LoVo (cell line): ENCODE measurements at places on chromosomes 5 and 9.

DNA sequence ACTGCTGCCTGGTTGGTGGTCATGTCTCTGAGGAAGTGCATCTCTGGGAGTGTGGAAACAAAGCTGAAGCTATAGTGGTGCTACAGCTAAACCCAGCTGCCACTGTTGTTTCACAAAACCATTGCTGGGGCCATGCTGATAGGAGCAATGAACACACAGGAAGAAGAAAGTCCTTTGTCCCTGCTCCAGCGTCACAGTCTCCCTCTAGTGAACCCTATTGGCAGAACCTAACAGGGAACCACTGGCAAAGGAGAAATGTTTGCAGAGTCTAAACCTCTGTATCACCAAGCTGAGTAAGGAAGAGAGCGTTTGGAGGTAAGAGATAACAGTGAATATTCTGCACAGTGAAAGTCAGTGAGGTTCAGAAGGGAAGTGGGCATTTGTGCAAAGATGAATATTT lies 244.0 kb downstream of the YTHDC2 start:
- DNase-seq = no peak

DNA sequence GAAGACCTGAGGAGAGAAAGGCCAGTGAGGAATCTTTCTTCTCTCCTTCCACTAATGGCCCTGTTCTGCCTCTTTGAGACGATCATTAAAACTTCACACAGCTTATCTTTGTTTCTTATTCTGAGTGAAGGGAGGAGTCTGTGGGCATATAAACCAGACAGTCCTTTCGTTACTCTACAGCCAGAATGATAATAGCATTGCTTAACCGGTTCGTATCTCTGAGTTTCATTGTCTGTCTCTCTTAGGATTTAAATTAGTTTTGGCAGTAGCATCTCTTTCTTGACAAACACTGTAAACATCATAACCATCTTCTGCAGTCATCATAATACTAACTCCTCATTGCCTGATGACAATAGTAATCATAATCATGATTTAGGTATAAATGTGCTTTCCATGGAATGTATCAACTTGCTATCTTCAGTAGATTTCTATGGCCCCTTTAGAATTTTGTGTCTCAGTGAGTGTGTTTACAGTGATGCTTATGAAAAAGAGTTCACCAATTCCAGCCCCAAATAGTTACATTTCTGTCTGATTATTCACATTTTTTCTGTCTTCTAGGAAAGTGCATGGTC lies 618.8 kb upstream of the KLF4 start:
- no peak for DNase-seq

- no peak for DNase-seq
Observed at GRCh38 chr9:22050924-22051323, 41.8 kb upstream of the CDKN2B start.

DNA sequence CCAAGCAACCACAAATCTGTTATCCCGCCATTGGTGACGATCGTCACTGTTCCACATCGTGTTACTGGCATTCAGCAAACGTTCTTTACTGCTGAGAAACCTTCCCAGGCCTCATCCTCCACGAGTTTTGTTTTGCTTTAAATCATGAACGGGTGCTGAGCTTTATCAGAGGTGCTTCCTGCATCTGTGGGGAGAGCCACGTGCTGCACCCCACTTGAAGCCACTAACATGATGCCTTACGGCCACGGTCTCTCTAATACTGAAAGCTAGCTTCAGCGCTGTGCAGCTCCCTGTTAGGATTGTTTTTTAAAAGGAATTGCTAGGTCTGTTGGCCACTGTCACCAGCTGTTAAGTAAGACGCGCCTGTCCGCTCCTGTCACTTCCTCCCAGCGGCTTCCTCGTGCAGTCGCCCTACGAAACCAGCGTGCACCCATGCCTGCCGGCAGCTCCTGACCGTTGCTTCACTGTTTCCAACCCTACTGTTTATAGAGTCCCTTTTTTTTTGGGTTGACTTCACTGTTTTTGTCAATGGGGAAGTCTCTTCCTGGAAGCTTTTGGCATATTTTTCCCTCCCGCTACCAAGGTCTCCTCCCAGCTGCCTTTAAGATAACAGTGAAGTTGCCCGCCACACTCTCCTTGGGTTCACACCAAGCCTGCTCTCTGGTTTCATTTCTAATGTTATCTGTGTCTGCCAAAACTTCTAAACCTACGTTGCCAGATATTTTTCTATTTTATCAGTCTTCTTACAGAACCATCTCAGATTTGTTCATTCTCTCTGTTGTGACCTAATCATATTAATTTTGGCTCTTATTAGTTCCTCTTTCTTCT lies 20.3 kb downstream of the LPCAT1 start:
- DNase-seq = no peak

DNA sequence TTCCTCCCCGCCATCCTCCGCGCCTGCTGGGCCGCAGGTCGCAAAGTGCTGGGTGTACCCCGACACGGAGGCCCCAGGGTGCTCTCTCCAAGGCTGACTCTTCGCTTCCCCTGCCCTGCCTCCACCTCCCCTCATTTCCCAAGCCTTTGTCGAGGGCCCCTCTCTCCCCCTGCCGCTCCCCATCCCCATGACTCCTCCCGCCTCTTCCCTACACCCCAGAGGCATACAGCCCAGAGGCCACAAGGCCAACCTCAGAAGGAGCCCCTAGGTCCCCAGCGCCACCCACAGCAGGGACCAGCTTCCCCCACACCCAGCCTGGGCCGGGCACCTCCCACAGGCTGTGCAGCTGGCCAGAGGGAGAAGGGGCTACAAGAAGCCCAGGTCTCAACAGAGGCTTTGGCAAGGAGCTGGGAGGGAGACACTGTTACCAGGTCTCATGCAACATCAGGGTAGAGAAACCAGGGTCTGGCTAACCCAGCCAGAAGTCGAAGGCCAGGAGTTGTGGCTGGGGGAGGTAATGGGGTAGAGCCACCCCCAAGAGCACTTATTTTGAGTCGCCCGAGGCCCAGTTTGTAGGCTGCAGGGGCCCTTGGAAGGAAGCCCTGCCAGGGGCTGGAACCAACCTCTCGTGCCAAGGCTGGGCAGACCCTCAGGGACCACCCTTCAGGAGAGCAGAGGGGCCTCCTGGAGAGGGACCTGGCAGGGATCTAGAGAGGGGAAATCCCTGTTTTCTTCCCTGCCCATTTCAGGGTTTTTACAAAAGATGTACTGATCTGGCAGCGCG lies 24.5 kb upstream of the SARDH start:
- DNase-seq = no peak

GRCh38 chr9:121598965-121599871 lies 52.2 kb upstream of the DAB2IP start:
- peak; percentile 67 for DNase-seq

DNA sequence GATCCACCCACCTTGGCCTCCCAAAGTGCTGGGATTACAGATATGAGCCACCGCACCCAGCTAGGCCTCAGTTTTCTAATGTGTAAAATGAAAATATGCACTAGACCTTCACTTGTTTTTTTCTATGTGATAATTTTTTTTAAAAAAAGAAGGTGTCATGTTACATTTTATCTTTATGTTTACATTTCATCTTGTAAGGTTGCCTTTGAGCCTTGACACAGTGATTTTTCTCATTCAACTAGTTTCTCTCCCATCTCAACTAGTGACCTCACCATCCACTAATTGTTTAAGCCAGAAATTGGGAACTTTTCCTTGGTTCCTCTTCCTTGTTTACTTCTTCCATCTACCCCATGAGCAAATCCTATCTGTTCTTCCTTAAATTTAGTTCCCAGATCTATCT lies 21.5 kb downstream of the TMC1 start:
- DNase-seq = no peak

- DNase-seq = no peak
Observed at GRCh38 chr5:125054146-125054545, 307.7 kb upstream of the ZNF608 start.

GRCh38 chr5:4373051-4373820 lies 766.9 kb upstream of the ADAMTS16 start:
- DNase-seq = no peak

GRCh38 chr5:173594061-173594460 lies 22.4 kb downstream of the BOD1 start:
- no peak for DNase-seq

DNA sequence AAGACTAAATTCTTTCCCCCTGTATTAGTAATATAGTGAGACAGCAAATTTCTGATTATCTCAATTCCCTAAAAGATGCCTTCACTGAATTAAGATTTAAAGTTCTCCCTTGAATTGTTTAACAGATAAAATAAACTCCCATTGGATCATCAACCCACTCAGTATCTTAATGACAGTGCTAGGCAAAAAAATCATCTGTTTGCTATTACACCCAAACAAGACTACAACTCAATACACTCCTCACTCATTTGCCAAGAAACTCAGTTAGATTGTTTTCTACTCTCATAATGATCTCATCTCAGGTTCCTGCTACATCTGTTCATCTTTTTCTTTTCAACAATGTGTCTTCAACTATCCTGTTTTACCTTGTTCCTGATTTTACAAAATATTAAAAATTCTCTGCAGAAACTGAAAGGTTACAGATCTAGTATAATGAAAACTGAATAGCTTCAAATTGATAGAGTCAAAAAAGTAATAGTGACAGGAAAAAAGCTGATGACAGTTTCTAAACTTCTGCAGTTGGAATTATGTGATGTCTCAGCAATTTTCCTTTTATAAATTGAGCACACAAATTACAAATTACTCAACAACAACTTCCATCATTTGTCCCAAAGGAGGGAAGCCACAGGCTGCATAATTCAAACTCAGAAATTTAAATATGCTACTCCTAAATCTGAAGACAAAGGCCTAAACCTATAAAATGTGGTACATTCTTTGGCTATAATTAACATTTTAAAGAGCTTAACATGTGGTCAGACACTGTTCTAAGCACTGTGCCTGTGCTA lies 39.4 kb downstream of the HOMER1 start:
- no peak for DNase-seq

- DNase-seq = peak; percentile 24
Observed at GRCh38 chr9:128636556-128637530, 19.8 kb downstream of the DYNC2I2 start.

DNA sequence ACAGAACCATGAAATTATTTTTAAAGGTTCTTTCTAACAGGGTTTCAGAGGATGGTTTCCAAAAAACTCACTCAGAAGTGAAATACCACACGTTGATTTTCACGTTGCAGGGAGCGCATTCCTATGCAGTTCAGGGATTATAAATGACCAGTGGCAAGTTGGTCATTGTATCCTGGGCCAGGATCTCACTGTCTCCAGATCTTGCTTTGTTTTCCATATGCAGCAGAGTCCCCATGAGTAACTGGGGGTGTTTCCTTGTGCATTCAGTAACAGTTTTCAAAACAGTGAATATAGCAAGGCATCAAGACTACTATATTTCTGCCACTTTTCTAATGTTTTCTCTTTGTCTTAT lies 1064.9 kb upstream of the DMAC1 start:
- DNase-seq = no peak

DNA sequence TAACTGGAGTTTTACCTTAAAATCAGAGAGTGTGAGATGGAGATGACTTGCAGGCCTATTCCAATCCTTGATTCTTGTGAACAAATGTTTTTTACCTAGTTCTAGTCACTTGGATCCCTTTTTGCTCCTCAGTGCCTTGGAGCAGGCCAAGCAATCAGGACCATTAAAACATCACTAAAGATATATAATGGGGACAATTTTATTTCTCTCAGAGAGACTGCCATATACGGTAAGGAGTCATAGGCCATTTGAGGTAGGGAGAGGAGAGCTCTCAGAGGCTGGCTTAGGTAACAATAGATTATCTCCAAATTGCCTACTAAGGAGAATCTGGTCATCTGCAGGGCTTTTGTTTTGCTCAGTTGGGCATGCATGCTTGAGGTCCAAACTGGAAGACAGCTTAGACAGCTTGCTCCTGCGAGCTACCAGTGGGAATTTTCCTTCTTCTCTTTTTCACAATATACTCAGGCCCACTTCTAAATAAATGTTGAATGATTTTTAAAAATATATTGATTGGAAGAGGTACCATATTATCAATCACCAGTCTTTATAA lies 44.0 kb downstream of the FREM1 start:
- DNase-seq = no peak

DNA sequence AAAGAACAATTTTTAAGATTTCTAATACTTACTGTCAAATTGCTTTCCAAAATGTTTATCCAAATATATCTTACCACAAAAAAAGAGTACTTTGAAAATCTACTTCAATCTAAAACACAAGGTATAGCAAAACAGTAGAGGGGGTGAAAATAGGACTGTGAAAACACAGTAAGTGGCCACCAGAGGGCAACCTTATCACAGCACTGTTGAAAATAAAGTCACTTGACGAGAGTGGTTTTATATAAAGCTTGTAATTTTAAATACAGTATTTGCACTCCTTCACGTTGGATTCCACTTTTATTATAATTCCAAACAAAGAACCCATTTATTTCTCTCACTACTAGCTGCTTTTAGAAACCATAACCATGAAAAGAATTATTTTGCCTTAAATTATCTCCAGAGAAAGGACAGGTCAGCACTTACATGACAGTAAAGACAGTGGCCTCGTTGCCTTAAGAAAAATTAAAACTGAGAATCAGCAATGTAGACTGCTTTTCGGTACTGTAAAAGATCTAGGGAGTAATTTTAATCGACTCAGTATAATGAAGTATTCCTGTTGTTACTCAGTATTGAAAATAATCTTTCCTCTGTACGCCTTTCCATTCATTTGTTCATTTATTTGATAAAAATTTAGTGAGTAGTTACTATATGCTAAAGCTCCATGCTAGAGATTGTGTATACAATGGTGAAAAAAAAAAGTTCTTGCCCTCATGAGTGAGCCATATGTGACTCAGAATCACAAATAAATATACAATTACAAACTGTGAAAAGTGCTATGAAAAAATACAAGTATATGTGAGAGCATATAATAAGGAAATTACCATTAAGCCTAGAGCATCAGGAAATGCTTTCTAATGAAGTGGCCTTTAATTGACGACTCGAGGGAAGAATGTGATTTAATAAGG lies 40.0 kb upstream of the CDK5RAP2 start:
- DNase-seq = peak; percentile 62

DNA sequence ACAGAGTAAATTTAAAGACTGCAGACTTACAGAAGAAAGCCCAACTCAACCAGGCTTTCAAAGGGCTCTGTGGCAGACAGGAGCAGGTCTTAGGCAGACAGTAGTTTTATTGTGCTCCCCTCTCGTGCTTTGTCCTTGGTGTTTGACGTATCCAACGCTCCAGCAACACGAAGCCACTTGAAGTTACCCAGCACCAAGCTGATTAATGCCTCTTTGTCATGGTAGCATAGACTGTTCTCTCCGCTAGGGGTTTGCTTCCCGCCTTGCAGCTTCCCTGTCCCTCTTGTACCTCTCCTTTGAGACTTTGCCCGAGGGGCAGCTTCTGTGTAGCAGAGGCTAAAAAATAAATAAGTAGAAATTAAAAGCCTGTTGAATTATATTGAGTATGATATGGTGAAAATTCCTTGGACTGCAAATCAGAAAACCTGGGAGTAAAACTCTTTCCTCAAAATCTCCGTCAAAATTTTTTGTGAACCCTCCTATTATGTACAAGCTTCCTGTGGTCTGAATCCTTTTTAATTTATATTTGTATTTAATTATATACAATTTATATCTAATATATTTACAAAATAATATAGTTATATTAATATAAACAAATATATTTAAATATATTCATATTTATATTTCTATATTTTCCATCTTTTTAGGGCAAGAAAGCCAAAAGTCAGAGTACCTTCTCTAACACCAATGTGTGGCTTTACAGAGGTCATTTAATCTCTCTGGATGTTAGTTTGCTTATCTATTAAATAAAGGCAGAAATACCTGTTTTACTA lies 405.4 kb downstream of the DMAC1 start:
- no peak for DNase-seq

- no peak for DNase-seq
Observed at GRCh38 chr9:31314241-31314640, 1070.2 kb upstream of the ACO1 start.

GRCh38 chr5:116557669-116558271 lies 16.9 kb downstream of the SEMA6A start:
- peak; percentile 42 for DNase-seq

- DNase-seq = peak; percentile 80
Observed at GRCh38 chr9:71806901-71807307, 38.6 kb upstream of the CEMIP2 start.

GRCh38 chr5:141003791-141004611 lies 37.7 kb downstream of the PCDHAC2 start:
- DNase-seq = peak; percentile 95
